ENCODE measurements at places on chromosomes 11 and 22.

- no peak for DNase-seq
Observed at GRCh38 chr11:114017723-114018122, 41.8 kb upstream of the ZBTB16 start.

DNA sequence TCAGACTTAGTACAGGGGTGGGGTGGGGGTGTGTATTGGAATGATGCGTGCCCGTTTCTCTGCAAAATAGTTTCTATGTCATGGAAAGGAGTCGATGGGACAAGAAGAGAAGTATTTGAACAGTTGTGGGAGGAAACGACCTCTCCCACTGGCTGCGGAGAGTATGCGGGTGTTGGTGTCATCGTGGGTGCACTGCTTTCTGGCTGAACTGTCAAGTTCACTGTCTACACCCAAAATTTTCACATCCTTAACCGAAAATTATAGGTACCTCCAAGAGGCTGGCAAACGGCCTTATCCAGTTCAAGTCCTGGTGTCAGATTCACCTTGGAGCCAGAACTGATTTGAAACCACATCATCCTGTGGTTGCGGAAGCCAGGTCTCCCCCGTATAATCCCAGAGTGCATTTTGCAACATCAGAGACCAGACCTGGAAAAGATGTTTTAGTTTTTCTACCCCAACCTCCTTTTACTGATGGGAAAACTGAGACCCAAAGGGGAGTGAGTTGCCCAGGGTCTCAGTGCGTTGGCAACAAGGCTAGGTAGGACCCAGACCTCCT, 497 bp upstream of the SSRP1 start:
- no peak for DNase-seq

GRCh38 chr22:44151676-44152075, 29.0 kb upstream of the PARVG start:
- DNase-seq: no peak

GRCh38 chr11:69822676-69823494, 3.7 kb upstream of the FGF3 start:
- no peak for DNase-seq

DNA sequence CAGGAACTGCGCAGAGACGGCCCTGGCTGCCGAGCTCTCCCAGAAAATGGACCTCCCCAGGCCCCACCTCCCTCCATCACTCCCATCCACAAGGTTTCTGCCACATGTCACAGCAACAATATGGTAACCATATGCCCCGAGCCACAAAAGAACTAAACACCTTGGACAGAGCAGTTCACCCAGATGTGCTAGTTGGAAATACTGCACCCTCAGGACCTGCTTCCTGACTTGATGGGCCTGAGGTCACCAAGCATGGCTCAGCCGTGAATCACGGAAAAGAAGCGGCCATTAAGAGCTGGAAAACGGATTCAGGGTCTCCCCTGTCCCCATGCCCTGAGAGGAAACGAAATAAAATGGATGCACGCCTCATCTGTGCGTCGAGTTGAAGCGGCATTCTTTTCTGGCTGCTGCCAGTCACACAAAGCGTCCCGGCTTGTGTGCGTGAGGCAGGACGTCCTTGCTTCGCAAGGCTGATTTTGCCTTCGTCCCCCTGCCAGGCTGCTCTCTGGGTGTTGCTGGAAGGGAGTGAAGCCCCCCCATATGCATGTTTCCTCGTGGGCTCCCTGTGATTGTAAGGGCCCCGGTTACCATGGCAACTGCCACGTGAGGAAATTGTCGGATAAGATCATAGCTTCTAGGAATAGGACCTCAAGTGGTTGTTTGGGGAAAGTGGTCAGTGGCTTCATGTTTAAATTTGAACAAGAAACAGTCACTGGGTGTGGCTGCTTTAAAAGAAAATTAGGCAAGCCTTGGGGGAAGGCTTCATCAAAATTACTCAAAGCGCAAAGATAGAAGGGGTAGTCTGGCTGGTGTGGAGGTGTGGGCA, 51.7 kb downstream of the FLI1 start:
- DNase-seq: no peak

DNA sequence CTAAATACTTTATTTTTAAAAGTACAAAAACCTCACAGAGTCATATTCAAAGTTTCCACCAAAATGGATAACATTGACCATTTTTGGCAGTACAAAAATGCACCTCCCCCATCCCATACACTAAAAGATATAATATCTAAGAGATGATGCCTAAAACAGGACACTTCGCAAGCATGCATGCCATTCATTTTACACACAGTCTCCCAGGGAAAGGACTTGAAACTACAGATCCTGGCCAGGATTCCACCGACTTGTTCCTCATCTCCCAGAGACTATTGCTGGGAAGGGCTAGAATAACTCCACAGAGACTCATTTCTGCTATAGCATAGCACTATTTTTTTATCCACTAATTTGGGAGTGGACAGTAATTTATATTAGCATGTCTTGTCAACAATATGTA, 81.7 kb downstream of the MTNR1B start:
- DNase-seq: no peak

- DNase-seq: no peak
Observed at GRCh38 chr11:45544826-45545225, 120.6 kb downstream of the CHST1 start.

- no peak for DNase-seq
Observed at GRCh38 chr11:62627713-62628112, 5.9 kb upstream of the B3GAT3 start.

DNA sequence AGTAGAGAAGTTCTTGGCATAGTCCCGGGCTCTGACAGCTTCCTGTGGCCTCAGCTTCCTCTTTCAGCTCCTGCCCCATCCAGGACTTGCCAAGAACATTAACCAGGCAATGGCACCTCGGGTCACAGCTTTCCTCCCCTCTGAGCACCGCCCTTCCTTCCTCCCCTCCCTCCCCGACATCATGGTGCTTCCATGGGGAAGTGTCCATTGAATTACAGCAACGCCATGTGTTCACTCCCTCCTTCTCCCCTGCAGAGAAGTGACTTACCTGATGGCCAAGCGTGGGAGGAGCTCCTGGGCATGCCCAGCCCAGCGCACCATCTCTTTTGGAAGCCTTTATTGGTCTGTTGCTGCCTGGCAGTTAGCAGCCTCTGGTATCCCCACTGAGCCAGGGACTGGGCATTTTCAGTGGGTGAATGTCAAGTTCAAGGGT, 25.8 kb upstream of the DAGLA start:
- DNase-seq: no peak

DNA sequence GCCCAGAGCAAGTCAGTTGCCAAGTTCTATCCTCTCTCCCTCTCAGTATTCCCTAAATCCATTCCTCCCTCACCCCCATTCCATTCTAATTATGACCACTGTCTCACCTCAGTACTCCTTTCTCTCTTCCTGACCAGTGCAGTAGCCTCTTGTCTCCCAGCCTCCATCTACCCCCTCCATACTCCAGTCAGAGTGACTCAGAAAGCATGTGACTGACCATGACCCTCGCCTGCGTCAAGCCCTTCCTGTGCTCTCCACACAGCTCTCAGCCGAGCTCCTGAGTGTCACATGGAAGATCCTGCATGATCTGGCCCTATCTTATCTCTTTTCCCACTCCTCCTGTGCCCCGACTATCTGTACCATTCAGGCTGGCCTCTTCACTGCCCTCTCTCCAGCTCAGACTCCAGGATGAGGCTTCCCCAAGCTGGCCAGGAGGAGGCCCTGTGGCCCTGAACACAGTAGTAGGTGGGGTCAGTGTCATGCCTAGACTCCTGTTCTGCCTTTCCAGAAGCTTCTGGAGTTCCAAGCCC, 42.6 kb downstream of the NEU3 start:
- no peak for DNase-seq

GRCh38 chr11:7486781-7487140, 1.5 kb downstream of the OLFML1 start:
- DNase-seq: no peak

GRCh38 chr11:64765851-64766665, 6.3 kb upstream of the PYGM start:
- no peak for DNase-seq

- no peak for DNase-seq
Observed at GRCh38 chr11:23236826-23237555, 376.7 kb upstream of the CCDC179 start.

- no peak for DNase-seq
Observed at GRCh38 chr11:2816941-2817421, 68.6 kb downstream of the CDKN1C start.

GRCh38 chr11:66987158-66987620, 12.1 kb downstream of the C11orf86 start:
- DNase-seq: no peak

DNA sequence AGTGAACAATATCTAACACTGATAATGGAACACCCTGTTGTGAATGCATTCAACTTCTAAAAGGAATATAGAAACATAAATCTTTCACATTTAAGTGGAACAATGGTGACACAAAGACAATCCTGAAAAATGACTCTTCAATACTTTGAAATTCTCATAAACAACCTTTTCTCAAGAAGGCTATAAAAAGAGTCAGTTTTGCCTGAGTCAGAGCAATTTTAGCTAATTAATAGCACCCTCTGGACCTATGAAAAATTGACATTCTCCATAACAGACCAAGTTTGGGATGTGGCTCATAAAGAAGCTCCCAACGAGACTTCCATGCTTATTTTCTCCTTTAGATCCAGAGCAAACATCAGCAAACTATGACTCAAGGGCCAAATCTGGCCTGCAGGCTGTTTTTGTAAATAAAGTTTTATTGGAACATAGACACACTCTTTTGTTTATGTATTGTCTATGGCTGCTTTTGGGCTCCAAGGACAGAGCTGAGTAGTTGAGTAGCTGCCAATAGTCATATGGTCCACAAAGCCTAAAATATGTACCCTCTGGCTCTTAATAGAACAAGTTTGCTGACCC, 108.0 kb downstream of the MAML2 start:
- no peak for DNase-seq

GRCh38 chr11:45087086-45087899, 59.1 kb upstream of the PRDM11 start:
- no peak for DNase-seq

DNA sequence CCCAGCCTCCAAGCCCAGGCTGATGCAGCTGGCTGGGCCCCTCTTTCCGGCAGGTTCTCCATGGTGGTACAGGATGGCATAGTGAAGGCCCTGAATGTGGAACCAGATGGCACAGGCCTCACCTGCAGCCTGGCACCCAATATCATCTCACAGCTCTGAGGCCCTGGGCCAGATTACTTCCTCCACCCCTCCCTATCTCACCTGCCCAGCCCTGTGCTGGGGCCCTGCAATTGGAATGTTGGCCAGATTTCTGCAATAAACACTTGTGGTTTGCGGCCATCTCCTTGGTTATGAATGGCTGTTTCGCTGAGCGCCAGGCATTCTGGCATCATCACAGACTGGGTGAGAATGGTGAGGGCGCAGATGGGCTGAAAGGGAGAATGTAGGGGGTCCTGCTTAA, 3.6 kb downstream of the PRDX5 start:
- no peak for DNase-seq

GRCh38 chr11:79291948-79292347, 148.9 kb downstream of the TENM4 start:
- DNase-seq: no peak

- DNase-seq: no peak
Observed at GRCh38 chr11:67638535-67639437, 777 bp downstream of the TBX10 start.

DNA sequence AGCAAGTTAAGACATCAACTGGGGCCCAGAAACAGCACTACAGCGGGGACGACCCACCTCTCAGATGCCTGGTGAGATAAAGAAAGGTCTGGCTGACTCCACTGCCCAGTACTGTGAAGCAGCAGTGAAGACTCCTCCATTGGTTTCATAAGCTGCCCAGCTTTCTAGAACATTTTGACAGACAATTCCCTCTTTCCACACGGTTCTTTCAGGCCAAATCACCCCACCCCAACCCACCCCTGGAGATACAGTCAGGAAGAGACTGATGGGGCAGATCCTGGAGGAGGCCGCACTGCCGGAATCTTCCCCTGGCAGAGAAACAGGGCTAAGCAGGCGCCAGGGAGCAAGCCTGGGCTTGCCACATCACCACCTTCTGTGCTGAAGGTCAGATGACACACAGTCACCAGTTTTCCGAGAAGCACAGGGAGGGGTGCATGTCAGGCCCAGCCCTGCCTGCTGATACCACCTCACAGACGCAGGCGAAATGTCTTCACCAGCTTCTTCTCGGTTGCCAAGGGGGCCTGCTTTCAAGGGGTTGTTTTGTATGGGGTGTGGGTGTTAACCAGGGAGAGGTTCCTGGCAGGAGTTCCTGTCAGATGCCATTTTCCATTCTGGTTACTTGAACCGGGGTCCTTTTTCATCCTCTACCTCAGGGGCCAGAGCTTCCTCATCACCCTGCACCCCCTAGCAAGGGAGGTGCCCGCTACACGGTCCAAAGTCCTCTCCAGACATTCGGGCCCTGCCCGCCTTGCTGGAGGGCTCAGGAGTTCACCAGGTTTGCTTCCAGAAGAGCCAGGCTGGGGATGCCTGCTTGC, 1.4 kb upstream of the NEAT1 start:
- DNase-seq: peak; percentile 78

DNA sequence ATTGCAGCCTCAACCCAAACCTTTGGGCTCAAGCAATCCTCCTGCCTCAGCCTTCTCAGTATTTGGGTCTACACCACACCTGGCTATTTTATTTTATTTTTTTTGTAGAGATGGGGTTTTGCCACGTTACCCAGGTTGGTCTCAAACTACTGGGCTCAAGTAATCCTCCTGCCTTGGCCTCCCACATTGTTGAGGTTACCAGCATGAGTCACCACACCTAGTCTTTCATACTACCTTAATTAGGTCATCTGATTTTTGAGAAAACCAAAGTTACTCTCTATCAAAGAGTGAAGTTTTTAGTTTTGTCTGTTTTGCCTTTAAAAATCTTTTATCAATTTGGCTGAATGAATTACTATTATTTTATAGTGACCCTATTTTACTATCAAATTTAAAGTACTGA, 335.6 kb upstream of the LRRC4C start:
- DNase-seq: no peak

GRCh38 chr22:19766511-19767426, 6.2 kb downstream of the TBX1 start:
- DNase-seq: peak; percentile 10

DNA sequence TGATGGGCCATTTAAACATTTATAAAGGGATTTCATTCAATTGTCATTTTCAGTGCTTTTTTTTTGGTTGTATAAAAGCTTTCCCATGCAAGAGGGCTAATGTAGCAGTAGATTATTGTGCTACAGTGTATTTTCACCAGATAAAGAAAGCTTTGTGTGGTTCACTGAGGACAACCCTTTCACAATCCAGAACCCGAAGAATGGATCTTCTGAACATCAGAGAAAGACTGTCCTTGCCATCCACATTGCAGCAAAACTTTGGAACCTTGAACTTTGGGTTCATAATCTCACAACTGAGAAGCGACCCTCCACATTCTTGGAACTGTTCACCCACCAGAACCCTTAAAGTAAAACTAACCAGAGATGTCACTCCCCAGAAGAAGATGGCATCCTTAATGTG, 9.3 kb downstream of the APOBEC3H start:
- DNase-seq: no peak

- no peak for DNase-seq
Observed at GRCh38 chr11:130737041-130737830, 179.0 kb downstream of the SNX19 start.

GRCh38 chr11:133698654-133699053, 146.7 kb downstream of the SPATA19 start:
- no peak for DNase-seq

DNA sequence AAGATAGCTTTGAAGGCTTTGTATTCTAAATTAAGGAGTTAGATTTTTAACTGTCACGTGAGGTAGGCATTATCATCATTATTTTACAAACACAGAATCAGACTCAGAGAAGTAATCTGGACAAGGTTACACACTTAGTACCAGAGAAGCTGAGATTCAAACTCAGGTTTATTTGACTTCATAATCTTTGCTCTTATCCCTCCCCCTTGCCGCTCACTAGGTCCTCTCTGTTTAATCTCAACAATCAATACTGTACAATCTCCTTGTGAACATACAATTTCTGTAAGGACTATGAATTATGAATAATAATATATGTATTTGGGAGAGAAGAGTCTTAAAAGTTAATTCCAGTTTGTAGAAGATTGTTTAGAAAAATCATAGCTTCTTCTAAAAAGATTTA, 5.2 kb upstream of the DNAJB7 start:
- no peak for DNase-seq

Data from stimulated activated CD8-positive, alpha-beta memory T cell treated with anti-CD3 and anti-CD28 coated beads, Interleukin-12 subunit alpha, Interleukin-12 subunit beta, amount 100 ng/mL, for 4 hours (primary cell).